ENCODE measurements at places on chromosomes 4 and X.
A peak's percentile ranks its signal among the peaks of the same experiment; 100 is the strongest.

- DNase-seq: no peak
These were observed 5.7 kb downstream of the JAKMIP1 start for GRCh38 chr4:6194458-6195195.

GRCh38 chrX:15606136-15606535, 5.4 kb upstream of the ACE2 start:
- DNase-seq: no peak

DNA sequence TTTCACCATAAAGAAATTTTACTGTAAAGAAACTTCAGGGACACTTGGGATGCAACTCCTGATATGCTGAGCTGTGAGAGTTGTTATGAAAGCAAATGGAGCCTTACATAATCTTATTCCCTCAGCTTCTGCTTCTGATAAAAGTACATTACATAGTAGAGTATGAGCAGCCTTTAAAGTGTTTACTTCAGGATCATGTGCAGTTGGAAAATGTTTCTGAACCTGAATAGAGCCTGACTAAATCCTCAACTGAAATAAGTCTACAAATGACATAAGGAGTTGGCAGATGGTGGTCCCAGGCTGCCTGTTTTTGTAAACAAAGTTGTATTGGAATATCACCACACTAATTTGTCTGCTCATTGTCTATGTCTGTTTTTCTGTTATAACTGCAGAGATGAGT, 19.3 kb downstream of the RASSF6 start:
- DNase-seq: no peak

DNA sequence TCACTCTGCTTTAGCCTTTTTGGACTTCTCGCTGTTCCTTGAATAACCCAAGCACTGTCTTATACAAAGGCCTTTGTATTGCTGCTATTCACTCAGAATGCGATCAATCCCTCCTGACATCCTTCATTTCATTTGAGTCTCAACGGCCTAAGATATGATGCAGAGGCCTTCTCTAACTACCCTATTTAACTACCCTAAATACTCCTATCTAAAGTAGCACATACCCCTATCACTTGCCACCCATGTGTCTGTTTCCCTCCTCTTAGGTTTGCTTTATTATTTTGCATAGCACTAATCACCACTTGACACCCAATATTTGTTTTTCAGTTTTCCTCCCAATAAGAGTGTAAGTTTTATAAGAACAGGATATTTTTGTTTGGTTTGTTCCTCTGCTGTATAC, 42.3 kb upstream of the ACSL4 start:
- DNase-seq: no peak

- DNase-seq: no peak
These were observed 34.5 kb upstream of the FAM9C start for GRCh38 chrX:13078739-13079444.

DNA sequence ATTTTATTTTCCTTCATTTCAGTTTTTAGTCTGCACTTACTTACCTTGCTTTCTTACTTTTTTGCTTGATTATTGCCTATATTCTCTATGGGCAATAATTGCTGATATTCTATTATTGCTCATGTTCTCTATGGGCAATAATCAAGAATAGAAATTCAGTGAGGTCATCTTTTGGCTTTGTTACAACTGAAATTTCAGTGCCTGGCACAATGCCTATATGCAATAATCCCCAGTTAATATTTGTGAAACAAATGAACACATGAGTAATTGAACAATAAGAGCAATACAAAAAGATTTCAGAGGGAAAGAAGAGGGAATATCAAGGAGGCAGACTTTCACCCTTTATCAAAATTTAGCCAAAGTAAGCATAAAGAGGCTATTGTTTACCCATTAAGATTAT, 48.6 kb upstream of the ARSJ start:
- DNase-seq: no peak

DNA sequence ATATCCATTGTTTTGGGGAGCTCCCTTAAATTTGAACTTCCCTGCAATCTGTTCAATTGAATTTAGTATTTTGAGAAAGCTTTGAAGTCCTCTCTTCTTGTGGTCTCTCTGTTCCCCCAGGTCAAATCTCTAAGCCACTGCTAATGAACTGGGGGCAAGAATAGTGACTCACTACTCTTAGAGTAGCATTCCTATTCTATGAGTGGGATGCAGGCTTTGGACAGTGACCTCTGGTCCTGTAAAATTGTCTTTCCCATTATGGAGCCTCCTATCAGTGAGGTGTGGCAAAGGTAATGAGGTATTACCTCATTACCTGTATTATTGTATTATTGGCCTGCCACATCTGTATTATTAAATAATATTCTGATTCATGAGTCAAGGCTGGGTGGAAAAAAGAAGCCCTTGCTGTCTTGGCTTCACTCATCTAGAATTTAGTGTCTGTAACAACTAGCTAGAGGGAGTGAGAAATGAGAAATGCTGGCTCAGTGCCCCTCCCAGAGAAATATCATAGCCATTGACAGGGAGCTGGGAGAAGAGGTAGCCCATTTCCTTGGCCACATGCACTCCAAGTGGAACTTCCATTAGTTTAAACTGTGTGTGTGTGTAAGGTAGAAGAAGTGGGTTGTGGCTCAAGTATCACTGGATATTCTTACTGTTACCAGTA, 393.9 kb upstream of the CTSO start:
- no peak for DNase-seq

DNA sequence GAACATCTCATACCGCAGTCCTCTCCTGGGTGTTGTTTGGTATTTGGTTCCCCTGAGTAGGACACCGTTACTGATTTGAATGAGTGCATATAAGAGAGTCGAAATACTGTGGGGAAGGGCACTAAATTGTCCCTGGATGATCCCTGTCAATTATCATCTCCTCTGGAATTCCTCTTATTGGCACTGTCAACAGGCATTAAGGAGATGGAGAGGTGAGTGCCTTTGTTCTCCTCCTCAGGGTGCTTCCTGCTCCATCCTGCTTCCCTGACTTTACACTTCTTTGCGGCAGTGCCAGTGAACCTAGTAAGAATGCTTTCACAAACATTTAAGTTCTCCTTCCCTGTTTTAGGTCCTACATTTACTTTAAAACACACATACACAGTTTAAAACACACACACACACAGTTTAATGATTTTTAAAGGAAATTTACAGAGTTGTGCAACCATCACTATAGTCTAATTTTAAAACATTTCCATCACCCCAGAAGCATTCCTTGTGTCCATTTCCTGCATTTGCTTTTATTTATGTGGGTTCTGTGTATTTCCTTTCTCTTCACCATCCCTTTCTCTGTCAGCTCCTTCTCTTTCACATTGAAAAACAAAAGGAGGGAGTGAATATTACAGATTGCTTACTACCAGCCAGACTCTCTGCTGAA, 20.9 kb upstream of the ZRSR2 start:
- DNase-seq: no peak

GRCh38 chrX:12065251-12065650, 73.0 kb upstream of the FRMPD4 start:
- DNase-seq: no peak

DNA sequence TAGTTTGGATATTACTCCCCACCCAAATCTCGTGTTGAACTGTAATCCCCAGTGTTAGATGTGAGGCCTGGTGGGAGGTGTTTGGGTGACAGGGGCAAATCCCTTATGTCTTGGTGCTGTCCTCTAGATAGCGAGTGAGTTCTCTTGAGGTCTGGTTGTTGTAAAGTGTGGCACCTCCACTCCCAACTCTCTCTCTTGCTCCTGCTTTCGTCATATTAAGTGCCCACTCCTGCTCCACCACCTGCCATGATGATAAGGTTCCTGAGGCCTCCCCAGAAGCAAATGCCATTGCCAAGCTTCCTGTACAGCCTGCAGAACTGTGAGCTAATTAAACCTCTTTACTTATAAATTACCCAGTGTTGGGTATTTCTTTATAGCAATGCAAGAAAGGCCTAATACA, 944.3 kb downstream of the ADGRL3 start:
- no peak for DNase-seq

DNA sequence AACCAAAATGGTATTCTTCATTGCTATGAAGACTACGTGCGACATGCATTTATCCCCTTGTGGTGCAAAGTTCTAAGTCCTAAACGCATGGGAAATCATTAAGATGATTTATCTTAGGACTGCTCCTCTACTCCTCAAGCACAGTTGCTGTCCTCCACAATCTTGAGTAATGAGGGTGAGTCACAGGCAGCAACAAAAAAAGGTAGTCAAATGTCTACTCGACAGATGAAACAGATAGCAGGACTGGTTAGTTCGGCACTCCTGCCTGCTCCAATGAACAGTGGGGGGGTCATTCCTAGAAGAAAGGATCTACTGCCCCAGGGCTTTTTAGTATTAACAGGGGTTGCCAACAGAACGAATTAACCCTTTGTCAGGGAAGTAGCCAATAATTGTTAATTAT, 233.7 kb upstream of the FGF13 start:
- DNase-seq: no peak

- DNase-seq: peak; percentile 68
These were observed 320.6 kb downstream of the ARHGAP10 start for GRCh38 chr4:148052448-148052847.

DNA sequence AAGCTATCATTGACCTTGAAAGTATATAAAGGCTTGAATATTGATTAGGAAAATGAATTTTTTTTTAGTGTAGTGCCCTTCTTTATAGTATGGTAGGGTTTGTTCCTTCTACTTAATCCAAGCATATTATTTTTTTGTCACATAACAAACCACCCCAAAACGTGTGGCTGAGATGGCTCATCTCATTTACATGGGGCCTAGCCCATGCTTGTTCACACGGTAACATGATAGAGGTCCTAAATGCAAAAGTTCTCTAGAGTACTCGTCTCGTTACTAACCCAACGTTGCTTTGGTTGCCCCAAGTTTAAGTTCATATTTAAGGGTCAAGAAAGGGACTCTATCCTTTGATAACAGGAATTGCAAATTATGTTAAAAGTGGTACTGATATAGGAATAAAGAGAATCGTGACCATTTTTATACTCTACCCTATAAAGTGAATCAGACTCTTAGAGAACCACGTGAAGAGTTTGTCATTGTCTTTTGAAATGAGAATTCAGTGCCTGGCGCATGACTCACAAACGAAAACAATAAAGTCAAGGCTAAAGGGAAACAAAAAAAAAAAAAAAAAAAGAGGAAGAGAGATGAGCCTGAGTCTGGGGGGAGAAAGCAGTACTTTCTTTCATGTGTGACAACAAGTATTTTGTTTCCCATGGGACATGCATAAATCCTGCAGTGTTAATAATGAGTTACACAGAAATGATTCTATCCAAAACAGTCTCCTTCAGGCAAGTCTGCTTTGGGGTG, 402.8 kb upstream of the NWD2 start:
- DNase-seq: no peak

DNA sequence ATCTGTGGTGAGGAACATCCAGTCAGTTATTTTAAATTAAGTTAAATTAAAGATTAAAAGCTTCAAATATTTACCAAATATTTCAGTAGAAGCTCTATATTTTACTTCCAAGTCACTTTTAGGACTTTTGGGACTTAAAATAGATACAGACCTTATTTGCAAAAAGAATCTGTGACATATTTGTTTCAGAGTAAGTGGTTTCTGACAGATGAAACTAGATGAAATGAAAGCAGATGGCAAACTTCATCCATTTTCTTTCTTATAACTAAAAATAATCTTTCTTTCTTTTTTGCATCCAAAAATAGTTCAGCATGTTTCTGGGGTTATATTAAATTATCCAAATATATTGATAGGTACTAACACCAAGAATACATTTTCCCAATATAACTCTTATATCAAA, 6.6 kb upstream of the UTP3 start:
- no peak for DNase-seq

GRCh38 chrX:53347948-53348347, 66.6 kb upstream of the IQSEC2 start:
- no peak for DNase-seq

DNA sequence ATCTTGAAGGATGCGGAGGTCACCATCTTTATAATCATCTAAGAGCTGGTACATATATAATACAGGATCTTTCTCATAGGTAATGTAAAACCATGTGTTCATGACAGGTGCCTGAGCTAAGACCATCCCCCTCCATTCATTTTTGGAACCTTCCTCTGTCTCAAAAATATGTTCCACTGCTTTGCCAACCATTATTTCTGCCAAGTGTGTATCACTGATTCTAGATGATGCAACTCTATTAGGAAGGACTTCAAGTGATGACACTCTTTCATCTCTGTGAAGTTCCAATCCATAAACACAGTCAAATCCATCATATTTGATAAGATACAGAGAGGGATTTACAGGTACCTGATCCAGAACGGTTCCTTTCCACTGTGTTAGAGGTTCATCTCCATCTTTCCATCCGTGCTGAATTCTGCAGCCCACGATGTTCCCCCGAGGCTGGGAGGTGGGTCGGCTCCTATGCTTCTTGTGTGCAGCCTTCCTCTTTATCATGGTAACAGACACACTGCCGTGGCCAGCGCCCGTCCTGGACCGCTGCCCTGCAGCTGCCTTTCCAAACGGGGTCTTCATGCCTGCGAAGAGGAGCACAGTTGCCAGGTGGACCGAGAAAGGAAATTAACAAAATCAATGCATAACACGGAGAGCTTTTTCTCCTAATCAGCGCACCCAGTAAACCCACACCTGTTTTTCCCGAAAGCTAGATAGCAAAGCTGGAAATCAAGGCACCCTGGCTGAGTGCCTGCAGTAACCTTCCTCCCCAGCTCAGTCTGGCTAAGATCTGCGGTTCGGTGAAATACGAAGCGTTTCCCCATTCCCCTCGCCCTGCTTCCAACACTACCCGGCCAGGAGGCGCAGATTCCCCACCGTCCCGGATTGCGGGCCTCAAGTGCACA, 718 bp downstream of the SPIN3 start:
- no peak for DNase-seq

- no peak for DNase-seq
These were observed 895 bp upstream of the OPN1LW start for GRCh38 chrX:154142950-154143745.

GRCh38 chr4:17613761-17614415, 553 bp upstream of the MED28 start:
- peak; percentile 33 for DNase-seq

DNA sequence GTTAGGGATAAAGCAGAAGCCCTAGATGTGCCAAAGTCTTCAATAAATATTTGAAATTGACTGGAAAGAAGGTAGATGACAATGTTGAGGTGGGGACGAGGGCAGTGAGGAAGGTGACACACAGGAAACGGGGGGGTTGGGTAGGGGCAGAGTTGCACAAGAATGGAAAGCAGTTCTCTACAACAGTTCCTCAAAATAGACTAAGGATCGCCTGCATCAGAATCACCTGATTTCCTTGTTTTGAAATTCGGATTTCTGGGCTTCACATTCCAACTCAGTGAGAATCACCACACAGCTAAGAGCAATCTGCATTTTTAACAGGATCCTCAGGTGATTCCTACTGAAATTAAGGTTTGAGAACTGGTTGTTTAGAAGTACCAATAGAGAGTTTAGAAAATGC, 70.6 kb downstream of the ARFIP1 start:
- DNase-seq: peak; percentile 22

- DNase-seq: no peak
These were observed 562.1 kb downstream of the TMA16 start for GRCh38 chr4:164056426-164057142.

DNA sequence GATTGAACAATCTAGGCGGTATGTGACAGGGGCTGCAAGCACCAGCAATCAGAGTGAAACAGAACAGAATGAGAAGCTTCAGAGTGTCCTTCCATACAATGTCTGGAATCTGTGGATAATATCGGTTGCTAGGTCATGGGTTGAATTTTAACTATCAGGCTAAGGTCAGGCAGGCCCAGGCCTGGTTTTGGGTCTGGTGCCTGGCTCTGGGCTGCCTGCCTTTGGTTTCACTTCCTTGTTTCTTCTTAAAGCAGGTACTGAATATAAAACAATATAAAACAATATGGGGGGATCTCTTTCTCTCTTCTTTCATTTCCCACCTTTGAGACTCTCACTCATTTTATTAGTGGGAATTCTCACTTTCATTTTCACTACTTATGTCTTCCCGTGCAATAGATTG, 962.0 kb downstream of the CCSER1 start:
- DNase-seq: no peak

Measured in CD4-positive, alpha-beta T cell treated with Interleukin-21 for 1 hour (primary cell).